ENCODE measurements at places on chromosomes 12 and 14.

DNA sequence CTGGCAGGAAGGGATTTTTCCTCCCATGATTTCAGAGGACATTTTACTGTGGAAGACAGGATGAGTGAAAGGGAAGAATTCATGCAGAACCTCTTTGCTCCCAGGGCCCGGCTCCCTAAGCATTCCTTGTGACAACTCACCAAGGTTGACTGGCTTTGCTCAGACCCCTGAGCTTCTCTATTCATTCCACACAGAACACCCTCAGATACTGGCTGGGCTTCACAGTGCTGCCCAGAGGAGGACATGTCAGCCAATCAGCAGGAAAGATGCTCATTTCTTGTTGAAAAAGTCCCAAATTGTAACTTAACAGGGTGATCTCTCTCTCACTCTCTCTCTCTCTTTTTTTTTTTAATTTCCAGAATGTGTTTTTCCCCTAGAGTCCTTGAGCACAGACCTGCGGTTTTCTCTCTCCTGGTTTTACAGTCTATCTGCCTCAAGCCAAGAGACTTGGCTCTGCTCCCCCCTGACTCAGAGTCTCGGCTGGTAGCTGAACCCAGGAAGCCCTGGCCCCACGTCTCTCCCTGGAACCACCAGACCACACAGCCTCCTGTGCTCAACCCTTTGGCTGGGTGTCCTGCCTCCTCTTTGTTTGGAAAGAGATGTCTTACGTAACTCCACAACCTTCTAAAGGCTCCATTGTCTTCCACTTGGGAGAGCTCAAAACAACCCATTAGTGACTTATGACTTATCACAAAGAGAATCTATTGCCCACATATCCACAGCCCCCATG is 43.9 kb downstream of the SSPN start:
- DNase-seq, result peak; percentile 100

DNA sequence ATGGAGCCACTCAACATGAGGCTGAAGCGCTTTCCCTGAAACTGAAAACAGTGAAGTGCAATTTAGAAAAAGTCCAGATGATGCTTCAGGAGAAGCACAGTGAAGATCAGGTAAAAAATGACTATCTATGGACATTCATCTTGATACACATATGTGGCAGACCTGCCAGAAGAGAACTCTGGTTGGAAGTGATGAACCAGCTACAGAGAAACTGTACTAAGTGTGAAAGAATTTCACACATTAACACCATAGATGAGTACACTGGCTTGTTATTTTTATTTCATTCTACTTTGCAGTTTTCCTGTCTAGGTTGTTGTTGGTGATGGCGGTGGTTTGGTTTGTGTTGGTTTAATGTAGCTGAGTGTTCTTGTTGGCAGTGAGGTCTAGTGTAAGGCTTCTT is 174.7 kb downstream of the ESR2 start:
- peak; percentile 41 for DNase-seq

GRCh38 chr12:112586148-112586783 is 167.5 kb downstream of the PTPN11 start:
- DNase-seq, result no peak

DNA sequence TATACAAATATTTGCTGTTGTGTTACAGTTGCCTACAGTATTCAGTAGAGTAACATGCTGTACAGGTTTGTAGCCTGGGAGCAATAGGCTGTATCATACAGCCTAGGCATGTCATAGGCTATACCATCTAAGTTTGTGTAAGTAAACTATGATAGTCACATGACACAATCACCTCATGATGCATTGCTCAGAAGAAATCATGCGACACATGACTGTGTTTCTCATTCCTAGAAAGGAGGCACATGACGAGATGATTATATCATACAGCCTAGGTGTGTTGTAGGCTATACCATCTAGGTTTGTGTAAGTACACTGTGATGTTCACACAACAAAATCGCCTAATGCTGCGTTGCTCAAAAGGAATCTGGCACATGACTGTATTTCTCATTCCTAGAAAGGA is 31.9 kb downstream of the NOPCHAP1 start:
- DNase-seq, result no peak

- DNase-seq, result no peak
Measured at GRCh38 chr12:24020397-24021163, 71.1 kb upstream of the SOX5 start.

- no peak for DNase-seq
Measured at GRCh38 chr12:122875590-122876220, 20.2 kb downstream of the VPS37B start.

DNA sequence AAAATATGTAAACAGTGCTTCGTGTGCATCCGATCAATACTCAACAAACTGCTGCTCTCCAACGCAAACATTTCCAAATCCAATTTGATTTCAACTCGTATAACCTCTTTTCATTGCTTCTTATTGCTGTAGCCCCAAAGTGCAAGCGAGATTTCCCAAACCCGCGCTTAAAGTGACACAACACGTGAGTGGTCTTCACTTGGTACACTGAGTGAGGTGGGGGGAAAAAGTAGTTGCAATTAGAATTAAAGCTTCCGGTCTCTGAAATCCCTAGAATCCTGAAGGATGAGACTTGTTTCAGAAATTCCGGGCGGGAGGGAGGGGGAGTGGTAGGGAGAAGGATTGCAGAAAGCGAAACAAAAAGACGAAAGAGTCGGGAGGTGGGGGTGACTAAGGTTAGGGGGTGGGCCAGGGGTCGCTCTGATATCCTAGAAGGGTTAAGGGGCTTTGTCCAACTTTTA is 387.5 kb downstream of the BCAT1 start:
- DNase-seq, result peak; percentile 19

DNA sequence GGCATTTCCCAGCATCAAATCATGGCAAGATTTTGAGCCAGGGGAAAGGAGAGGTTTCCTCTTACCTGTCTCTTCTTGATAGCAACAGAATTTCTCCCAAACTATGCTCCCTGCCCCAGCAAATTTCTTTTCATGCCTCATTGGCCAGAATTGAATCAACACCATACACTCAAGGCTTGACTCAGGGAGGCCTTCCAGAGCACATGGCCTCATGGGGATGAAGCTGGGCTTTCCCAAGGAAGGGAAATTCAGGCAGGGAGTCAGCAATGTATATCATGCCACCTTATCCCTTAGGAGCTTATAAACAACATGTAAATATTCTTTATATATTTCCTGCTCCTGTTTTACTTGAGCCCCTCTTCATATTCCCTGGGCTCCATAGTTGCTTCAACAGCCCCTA is 62.1 kb downstream of the ARF6 start:
- DNase-seq, result no peak

- DNase-seq, result peak; percentile 43
Measured at GRCh38 chr12:52870361-52871290, 21.8 kb upstream of the KRT78 start.

GRCh38 chr12:88308825-88309224 is 166.7 kb downstream of the TMTC3 start:
- DNase-seq, result no peak

All from MG63 (cell line).